ENCODE measurements at places on chromosomes 2 and 18.

- DNase-seq: no peak
These were observed 263.2 kb downstream of the EXOC6B start for GRCh38 chr2:72562451-72563153.

DNA sequence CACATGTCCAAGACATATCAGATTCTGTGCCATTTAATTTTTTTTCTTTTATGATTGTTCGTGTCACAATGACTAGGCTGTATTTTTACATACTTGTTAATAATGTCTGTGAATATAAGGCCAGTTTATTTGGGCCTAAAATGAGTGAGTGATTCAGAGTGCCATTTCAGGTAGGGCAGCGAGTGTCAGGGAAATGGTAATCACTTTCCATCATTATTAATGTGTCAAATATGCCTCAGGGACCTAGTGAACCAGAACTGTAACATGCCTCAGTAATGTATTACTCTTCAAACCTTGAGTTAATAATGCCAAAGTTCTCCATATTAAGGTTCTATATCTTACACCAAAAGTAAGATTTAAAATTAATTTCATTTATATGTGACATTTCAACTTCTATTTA, 8.6 kb downstream of the FAM171B start:
- no peak for DNase-seq

GRCh38 chr18:57146956-57147636, at the start of gene BOD1L2:
BOD1L2 (plus strand) TSS chr18:57147087; CDS start chr18:57147313, 226 bp downstream.
- no peak for DNase-seq

- no peak for DNase-seq
These were observed 91.5 kb upstream of the SIX3 start for GRCh38 chr2:44850016-44850415.

GRCh38 chr18:21117409-21118131, 6.0 kb upstream of the ROCK1 start:
- no peak for DNase-seq

- no peak for DNase-seq
These were observed 29.4 kb downstream of the GDF7 start for GRCh38 chr2:20696366-20696765.

DNA sequence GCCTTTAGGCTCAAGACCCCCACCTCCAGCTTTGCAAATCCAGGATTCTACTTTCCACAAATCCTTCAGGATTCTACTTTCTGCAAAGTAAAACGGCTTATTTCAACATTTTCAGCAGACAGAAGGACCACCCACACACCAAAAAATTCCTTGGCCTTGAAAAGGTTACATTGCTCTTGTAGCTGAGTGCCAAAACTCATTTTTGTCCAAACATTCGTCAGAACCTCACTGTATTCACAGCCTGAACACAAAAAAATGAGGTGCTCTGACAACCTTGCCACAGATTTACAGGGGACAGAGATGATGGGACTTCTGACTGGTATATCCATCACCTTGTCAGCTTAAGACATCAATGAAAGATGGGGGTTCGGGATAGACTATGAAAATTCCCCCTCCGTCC, 63.0 kb upstream of the COX7A2L start:
- no peak for DNase-seq

DNA sequence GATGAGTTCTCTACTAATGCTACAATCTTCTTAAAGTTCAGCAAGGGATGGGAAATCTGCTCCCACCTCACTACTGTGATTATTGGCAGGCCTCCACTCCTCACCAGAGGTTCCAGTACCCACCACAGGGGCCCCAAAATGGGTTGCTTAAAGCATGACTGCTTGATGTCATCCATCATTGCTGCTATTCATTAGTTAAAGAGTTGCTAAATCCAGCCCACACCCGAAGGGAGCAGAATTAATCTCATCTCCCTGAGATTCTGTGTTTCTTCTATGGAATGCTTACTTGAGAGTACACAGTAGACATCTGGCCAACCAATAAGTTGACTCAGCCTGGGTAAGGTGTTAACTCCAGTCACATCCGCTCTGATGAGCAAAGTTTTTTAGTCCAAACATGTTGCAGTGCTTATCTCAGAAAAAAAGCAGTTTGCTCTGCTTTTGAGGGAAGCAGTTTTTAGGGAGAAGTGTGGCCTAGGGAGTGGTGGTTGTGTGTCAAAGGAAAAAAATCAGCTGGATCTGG, 690.2 kb upstream of the POU3F3 start:
- DNase-seq: no peak

DNA sequence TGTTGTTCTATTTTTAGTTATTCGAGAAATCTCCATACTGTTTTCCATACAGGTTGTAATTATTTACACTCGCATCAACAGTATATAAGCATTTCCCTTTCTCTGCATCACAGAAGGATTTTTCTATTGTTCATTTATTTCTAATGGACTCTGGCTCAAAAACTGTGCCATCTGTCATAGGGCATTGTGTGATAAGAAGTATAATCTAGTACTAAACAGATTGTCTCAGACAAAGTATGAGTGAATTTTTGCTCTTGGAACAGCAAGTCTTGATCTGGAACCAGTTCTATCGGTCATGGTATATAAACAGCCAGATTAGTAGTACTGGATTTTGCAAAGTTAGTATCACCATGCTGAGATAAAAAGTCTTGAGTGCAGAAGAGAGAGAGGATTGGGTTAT, 145.8 kb downstream of the KIAA1328 start:
- DNase-seq: no peak

DNA sequence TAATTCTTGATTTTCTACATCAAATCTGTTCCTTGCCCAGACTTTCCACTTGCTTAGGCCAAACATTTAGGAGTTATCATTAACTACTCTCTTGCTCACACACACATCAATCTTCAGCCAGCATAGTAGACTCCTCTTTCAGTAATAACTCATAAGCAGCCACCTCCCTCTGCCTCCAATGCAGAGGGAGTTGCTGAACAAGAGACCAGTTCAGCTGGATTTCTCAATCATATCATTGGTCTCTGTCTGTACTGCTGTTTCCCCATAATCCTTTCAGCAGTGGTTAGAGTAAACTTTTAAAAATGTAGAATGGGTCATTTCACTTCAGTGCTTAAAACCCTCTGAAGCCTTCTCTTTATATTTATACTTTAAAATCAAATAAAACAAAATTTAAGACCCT, 112.9 kb downstream of the SLC39A10 start:
- no peak for DNase-seq

- DNase-seq: no peak
These were observed 273.3 kb downstream of the NDUFA10 start for GRCh38 chr2:239751679-239752355.

DNA sequence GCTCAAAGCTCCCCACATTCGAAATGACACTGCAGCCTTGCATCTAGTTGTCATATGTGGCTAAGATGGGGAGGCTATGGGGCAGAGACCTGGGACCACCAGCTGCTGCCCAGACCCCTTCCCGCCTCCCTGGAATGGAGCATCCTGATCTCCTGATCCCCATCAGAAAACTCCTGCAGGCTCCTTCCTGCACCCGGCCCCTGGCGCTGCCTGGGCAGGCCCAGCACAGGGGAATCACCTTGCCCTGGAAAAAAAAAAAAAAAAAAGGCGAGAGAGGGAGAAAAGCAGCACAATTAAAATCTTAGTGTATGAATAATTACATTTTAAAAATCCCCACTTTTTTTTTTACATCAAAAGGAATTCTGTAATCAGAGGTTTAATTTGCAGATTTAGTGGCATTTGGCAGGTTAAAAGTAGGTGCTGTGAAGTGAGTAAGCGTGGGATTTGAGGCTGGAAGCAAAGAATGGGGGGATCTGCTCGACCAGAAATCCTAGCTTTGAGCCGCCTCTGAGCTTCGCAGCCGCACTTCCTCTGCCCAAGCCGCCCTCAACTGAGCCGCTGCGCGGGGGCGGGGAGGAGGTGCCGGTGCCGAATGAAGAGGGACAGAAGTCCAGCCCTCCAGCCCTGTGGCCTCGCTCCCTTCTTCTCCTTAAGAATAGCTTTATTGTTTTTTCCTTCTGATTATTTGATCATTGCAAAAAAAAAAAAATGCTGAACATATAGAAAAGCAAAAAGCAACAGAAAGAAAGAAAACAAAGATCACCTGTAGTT, 30.0 kb downstream of the THNSL2 start:
- DNase-seq: no peak

GRCh38 chr2:232273903-232274643, 104.5 kb upstream of the ALPP start:
- no peak for DNase-seq

GRCh38 chr18:22816266-22817176, 116.6 kb upstream of the RBBP8 start:
- DNase-seq: no peak

DNA sequence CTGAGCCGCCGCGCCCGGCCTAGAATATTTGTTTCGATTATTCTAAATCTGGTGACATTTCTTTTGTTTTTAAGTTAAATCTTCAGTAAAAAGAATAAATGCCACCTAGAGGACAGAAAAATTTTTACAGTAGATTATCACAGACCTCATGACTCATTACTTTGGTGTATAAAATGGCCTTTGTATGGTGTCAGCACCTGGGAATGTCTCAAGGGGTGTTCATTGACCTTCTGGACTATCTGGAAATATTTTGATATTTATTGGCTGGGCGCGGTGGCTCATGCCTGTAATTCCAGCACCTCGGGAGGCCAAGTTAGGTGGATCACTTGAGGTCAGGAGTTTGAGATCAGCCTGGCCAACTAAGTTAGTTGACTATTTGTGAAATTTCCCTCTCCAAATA, 30.3 kb upstream of the SLC30A6 start:
- DNase-seq: no peak

- no peak for DNase-seq
These were observed 37.5 kb downstream of the SCN1A start for GRCh38 chr2:166090346-166090745.

DNA sequence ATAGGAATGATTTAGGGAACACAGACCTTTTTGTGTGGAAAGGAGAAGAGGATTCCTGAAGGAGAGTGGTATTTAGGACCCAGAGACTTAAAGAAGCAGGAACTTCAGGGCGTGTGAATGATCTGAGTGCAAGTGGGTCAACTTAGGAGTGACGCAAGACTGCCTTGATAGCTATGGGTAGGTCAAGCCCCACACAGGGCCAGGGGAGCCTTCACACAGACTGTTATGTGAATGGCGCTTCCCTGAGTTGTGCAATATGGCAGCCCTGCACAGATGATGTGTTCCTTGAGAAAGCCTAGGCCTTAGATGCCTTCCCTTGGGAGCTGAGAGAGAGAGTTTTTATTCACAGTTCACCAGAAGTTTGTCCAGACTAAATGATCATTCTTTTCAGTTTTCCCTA, 47.1 kb upstream of the IGFBP5 start:
- no peak for DNase-seq

DNA sequence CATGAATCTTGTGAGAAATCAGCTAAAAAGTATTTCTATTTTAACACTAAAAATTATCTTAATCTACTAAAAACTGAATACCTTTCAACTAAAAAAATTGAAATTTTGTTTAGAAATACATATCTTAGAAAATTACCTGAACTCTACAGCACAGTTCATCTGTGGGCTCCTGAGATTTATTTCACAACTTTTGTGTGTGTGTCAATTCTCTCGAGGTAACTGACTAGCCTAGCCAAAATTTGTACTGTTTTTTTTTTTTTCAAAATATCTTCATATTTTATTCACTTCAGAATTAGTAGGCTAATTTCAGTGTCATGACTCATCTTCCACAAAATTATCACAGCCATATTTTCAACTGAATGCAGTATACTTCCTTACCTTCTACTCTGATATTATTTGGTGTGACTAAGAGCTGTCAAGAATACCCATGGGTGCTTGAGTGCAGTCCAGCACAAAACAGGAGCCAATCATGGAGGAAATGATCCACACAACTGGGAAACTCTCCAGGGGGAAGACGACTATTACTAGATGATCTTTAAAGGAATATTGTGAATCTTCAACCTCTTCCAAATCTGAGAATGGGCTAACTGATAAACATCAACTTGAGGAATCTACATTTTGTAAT, 174.6 kb downstream of the ZNF385B start:
- DNase-seq: no peak

GRCh38 chr18:13446610-13447461, 228.3 kb downstream of the LDLRAD4 start:
- no peak for DNase-seq

DNA sequence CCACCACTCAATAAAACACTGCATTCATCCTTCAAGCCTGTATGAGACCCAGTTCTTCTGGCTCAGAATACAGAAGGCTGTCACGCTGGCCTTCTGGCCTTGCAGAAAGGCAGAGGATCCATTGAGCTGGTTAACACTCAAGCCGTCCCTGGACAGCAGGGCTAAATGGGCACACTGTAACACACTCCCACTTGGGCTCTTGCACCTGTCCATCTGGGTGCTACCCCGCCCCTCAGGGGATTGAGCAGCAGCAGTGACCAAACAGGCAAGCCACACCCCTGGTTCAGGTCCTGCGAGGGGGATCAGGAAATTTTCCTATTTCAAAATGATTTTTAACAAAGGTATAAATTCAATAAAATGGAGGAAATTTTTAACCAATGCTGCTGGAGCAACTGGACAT, 936.0 kb downstream of the CNTNAP5 start:
- DNase-seq: no peak

Data from NCI-H187 (cell line).